ENCODE measurements at places on chromosomes 7 and 10. TPM values are rescaled to one million over a fixed set of nuclear protein-coding genes. Genes with fewer than 3 reads are reported as not detected.
A peak's percentile ranks its signal among the peaks of the same experiment; 100 is the strongest.

- DNase-seq, result peak; percentile 79
These were observed 1.6 kb upstream of the HILPDA start for GRCh38 chr7:128453836-128454804.

DNA sequence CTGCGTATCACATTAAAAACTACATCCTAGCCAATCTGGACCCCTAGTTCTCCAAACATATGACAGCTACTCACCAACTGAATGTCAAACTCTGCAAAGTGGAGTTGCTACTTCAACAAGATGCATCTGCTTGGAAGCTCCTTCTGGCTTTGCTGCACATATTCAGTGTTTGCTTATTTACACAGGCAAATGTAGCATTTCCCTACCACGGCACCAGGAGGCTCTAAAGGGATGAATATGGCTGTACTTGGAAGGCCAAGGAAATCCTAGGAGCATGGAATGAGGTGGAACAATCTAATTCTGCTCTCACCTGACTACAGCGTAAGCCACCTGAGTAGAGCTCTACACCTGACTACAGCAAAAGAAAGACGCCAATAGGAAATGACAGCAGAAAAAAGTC, 39.7 kb downstream of the MTPAP start:
- no peak for DNase-seq

GRCh38 chr10:116593139-116593740, 2.5 kb downstream of the PNLIPRP1 start:
- no peak for DNase-seq

- no peak for DNase-seq
These were observed 140.4 kb upstream of the PRSS1 start for GRCh38 chr7:142608630-142609428.

- no peak for DNase-seq
These were observed 312.8 kb upstream of the NFE2L3 start for GRCh38 chr7:25839084-25839769.

DNA sequence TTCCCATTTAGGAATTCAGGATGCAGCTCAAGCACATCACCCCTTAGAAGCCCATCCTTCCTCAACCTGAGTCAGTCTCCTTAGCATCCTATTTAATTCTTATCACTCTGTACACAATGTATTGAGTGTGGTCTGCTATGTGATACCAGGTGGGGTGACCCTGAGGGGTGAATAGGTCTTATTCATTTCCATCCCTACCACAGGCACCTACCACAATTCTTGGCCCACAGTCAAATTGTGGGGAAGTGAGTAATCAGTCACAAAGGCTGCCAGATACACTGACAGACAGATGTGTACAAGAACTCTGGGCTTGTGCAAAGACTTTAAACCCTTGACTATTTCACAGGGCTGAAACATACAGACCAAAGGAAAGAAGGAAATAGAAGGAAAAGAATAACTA, 560.5 kb downstream of the PARD3 start:
- DNase-seq, result no peak

GRCh38 chr7:45890902-45891461, 2.7 kb downstream of the IGFBP1 start:
- DNase-seq, result no peak

DNA sequence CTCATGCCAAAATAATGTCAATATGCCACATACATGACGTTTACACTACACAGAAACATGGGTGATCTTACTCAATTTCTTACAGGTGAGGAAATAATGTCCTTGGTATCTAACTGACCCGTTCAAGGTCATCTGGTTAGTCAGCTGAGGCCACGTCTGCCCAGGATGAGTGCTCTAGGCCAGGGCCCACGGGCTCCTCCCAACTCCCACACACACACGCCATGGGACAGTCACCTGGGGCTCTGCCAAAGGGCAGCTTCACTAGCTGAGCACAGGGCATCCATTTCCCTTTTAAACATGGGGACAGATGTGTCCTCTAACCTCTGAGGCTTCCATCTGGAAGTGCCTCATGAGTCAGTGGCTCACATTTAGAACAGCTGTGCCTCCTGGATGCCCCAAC, 123.9 kb downstream of the TNS3 start:
- DNase-seq, result peak; percentile 42

GRCh38 chr7:47584536-47584895, 2.6 kb upstream of the TNS3 start:
- DNase-seq, result no peak

- DNase-seq, result no peak
These were observed 857 bp upstream of the FOXP2 start for GRCh38 chr7:114413761-114414155.

The ARMH3 gene
- total RNA-seq, result 21.1 TPM

The RGR gene
- total RNA-seq, result not detected
